ENCODE measurements at places on chromosomes 2 and 18.

DNA sequence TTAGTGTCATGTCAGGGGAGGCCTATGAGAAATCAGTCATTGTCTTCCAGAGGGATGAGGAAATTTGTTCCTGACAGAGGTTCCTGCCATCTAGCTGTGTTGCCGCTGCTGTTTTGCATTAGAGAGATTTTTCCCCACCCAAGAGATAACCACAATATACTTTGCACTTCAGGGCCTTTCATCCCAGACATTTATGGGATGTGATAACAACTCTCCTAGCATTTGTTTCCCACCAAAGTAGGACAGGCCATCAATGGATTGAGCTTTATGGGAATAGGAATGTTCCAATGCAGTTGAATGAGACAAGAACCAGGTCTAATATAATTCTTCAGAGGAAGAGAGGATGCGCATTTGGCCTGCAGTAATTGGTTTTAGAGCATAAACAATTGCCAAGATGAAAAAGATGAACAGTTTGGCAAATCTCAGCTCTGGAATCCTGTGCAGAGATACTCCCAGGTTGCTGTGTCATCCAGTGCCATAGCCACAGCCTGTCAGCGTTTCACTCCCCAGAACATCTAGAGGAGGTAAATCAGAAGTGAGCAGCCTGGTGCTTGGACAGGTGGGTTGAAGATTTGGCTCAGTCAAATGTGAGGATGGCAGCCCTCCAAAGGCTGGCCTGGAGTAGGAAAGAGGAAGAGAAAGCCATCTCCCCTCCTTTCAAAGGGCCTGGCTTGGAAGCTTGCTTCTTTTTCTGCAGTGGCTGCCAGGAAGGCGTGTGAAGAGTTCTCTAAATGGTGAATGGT is 93.7 kb upstream of the SETBP1 start:
- no peak for DNase-seq

- DNase-seq: no peak
These were observed 148.8 kb downstream of the TNS1 start for GRCh38 chr2:217853961-217854360.

- peak; percentile 71 for DNase-seq
These were observed 17.0 kb upstream of the HPCAL1 start for GRCh38 chr2:10285556-10286198.

DNA sequence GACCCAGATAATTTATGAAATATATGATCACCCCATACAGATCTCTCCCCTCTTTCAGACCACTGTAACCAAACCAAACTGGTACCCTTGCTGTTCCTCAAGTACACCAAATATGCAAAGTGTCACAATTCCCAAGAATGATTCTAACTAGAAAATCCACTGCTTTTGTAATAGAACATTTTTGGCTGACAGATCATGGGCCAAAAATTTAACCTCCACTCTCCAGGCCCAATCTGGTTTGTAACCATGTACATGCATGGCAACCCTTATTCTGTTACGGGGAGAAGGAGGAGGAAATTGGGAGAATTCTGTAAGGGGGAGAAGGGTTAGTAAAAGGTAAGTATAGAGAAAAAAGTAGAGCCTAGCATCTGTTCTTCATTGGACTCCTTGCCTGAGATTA is 62.0 kb downstream of the IKZF2 start:
- no peak for DNase-seq

DNA sequence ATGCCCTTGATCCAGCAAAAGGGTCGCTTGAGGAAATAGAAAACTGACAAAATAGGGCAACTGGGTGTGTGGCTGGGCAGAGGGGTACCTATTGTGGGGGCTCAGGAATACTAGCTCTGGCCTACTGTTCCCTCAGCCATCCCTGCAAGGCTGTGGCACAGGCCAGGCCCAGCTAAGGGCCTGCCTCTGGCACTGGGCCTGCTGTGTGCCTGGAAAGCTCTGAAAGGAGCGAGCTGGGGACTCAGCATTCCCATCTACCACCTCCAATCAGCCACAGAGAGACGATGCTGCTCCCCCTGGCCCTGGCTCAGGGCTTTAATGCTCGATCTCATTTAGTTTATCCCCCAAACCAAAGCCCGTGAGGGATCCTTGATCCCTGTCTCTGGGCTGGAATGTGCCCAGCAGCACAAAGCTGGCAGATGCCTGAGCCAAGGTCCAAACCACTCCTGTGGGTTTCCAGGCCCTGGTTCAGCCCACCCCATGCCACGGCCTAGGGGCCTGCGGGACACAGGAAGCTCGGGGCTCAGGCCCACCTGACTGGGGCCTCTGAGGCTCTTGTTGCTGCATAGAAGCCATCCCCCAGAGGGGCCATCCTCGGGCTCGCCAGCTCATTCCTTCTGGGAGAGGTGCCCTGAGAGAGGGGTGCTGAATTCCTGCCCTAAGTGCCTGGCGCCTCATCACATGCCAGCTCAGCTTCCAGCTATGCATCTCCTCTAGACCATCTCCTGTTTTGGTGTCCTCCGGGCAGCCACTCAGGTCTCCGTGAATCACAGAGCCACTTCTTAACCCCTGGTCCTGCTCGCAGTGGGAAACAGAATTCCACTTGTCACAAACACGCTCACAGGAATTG is 43.0 kb upstream of the KCNF1 start:
- no peak for DNase-seq

- DNase-seq: no peak
These were observed 886.5 kb downstream of the CNTNAP5 start for GRCh38 chr2:124911560-124911959.

DNA sequence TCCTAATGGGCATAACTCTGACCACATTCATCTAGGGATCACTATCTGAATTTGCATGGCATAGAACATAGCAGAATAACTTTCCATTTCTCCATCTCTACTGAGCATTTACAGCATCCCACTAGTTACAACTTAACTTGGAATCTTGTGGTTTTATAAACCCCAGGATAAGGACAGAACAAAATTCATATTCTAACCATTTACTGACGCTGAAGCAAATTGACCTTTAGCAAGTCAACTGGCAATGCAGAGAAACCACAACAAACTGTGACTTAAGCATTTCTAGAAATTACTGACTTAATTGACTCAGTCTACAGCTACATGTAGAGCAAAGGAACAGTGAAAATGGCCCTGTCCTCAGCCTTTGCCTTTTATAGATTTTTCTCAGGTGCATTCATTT is 61.2 kb downstream of the DCC start:
- DNase-seq: no peak

- no peak for DNase-seq
These were observed 10.1 kb downstream of the RND3 start for GRCh38 chr2:150477347-150477746.

DNA sequence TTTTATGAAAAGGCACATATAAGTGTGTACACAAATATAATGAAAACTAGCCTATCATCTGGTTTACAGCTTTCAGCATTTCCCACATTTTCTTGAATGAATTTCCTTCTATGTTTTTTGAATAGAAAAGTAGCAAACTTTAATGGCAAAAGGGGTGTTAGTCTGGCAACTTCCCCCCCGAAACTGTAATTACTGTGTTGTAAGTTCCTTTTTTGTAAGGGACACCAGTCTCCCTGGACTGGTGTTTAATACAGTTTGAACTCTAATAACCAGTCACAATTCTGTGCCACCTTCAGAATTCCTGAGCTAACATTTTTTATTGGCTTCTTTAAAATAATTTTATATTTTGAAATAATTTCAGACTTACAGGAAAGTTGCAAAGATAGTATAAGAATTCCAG is 94.2 kb downstream of the ACSL3 start:
- DNase-seq: no peak
